ENCODE measurements at places on chromosomes 3 and 15. TPM values are rescaled to one million over a fixed set of nuclear protein-coding genes. Genes with fewer than 3 reads are reported as not detected.

DNA sequence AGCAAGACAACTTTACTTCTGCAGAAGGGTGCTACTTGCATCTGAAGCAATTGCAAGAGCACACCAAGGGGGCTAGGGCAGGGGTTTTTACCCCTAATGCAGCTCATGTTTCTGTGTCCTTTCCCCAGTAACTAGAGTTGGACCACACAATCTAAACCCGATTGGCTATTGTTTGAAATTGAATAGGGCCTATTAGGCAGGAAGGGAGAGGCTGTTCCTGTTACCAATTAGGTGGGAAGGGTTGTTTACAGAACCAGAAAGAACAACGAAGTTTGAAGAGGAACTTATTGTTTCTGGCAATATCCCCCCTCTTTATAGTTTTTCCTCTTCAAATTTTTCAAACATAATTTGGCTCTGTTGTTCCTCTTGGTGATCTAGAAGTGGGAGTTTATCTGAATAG, 85.5 kb downstream of the CHCHD4 start:
- DNase-seq, result no peak
- H3K36me3 ChIP-seq, result no peaks in the 10 kb centered on the region

DNA sequence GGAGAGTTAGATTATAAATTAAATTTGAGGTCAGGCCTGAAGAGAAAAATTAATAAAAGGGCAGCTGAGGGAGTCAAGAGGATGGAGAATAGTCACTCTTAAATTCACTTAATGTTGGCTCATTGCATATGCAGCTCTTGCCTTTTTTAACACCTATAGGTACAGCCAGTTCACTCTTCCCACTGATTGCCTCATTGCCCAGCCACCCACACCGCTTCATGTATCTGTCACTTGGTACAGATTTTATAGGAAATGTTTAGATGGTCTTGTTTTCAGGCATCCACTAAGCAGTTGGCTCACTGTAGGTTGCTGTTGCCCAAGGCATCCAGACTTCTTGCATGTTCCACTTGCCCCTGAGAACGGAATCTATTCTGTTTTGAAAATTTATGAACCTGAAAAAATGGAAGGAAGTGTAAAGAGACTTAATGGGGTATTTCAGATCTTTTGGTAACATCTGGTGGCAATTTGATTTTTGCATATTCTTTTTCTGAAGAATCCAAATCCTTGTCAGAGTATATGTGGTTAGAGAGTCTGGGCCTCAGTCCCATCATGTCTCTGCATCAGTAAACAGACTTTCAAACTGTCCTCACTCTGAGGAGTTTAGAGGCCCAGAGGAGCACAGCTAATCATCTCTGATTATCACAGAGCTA, 151.9 kb downstream of the RBPMS2 start:
- H3K27ac ChIP-seq, result peak overlapping the region; percentile 90
- H3K4me3 ChIP-seq, result no peak overlapping the region
- DNase-seq, result peak; percentile 73
- H3K4me1 ChIP-seq, result peaks cover 82% of the 10 kb centered on the region

DNA sequence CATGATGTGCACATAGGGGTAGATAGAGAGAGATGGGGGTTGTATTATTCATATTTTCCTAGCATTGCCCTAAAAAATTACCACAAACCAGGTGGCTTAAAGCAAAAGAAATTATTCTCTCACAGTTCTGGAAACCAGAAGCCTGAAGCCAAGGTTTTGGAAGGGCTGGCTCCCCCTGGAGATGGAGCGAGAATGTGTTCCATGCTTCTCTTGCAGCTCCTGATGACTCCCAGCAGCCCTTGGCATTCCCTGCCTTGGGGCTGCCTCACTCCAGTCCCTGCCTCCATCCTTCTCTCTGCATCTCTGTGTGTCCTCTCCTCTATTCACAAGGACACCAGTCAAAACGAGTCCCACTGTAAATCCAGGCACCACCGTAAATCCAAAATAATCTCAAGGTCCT, 91.5 kb upstream of the FAM174B start:
- H3K4me1 ChIP-seq, result no peaks in the 10 kb centered on the region
- H3K4me3 ChIP-seq, result no peak overlapping the region
- H3K27me3 ChIP-seq, result peaks cover 2% of the 10 kb centered on the region
- H3K27ac ChIP-seq, result no peak overlapping the region

DNA sequence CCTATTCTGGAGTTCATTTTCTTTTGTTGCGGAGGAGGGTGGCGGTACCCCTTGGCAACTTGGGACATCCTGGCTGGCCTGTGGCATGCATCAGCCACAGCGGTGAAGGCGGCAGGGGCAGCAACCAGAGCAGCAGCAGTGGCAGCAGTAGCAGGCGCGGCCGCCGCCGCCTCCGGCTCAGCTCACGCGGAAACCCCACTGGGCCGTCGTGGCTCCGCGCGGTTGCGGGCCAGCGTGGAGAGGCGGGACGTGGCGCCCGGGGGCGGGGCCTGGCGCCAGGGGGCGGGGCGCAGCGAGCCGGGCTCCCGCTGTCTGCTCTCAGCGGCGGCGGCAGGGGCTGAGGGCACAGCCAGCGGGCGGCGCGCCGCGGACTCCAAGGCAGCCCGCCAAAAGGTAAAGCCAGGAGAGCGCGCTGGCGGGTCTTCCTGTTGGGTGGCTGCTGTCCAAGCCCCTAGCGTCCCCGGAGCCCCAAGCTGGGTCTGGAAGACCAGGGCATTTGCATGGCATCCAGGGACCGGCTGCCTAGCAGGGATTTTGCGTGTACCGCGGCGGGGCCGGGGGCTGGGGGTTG, 334.4 kb upstream of the THRB start:
- peaks cover 21% of the 10 kb centered on the region for H3K27me3 ChIP-seq
- no peak overlapping the region for H3K27ac ChIP-seq
- H3K4me3 ChIP-seq, result no peak overlapping the region

- no peak overlapping the region for H3K4me3 ChIP-seq
- H3K27me3 ChIP-seq, result no peaks in the 10 kb centered on the region
- DNase-seq, result no peak
Measured at GRCh38 chr3:173970281-173970680, 572.7 kb downstream of the NLGN1 start.

DNA sequence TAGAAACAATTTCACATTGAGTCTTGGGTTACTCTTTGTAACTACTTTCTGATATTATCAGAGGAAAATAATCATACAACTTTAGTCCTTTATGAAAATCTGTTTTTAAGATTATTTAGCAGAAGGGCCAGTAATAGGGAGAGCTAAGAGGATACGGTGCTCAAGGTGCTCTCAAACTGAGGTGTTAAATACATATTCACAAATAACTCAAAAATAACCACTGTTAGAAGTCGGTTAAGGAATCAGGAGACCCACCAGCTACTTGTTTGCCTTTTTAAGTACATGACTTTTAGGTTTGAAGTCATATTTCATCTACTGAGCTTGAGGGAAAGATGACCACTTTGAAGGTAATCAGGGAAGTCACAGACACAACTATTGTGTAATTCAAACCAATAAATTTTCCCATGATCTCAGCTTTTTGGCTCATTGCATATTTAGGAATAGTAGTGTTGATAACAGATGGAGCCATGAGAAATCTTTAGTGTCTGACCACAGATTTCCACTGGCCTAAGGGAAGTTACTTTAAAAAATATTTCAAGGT, 1.4 kb upstream of the RSRC1 start:
- H3K27ac ChIP-seq, result no peak overlapping the region
- peaks cover 49% of the 10 kb centered on the region for H3K27me3 ChIP-seq
- H3K4me1 ChIP-seq, result peaks cover 63% of the 10 kb centered on the region
- no peak for DNase-seq

DNA sequence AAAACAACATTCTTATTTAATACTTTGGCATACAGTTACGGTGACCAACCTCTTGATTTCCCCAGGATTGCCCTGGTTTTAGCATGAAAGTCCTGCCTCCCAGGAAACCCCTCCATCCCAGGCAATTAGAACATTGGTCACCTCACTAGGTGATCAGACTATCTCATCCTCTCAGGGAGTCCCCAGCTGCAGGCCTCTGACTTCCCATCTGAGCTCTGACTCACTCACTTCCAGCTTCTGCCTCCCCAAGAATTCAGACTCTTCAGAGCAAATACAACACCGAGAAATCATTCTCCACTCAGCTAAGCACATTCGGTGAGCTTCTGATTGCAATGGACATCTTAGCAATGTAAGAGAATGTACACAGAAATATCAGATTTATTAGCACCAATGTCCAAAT, 92.4 kb upstream of the HES1 start:
- no peaks in the 10 kb centered on the region for H3K27me3 ChIP-seq
- no peak for DNase-seq
- H3K4me1 ChIP-seq, result no peaks in the 10 kb centered on the region
- H3K27ac ChIP-seq, result no peak overlapping the region
- H3K36me3 ChIP-seq, result no peaks in the 10 kb centered on the region
- no peak overlapping the region for H3K4me3 ChIP-seq

GRCh38 chr3:17153209-17153608, 268.5 kb downstream of the PLCL2 start:
- peaks cover 27% of the 10 kb centered on the region for H3K4me1 ChIP-seq
- H3K4me3 ChIP-seq, result no peak overlapping the region
- peaks cover 41% of the 10 kb centered on the region for H3K36me3 ChIP-seq
- no peaks in the 10 kb centered on the region for H3K27me3 ChIP-seq
- no peak for DNase-seq
- H3K27ac ChIP-seq, result no peak overlapping the region

- H3K4me3 ChIP-seq, result no peak overlapping the region
- H3K36me3 ChIP-seq, result no peaks in the 10 kb centered on the region
- DNase-seq, result no peak
- no peak overlapping the region for H3K27ac ChIP-seq
- no peaks in the 10 kb centered on the region for H3K27me3 ChIP-seq
Measured at GRCh38 chr3:174125267-174125824, 727.8 kb downstream of the NLGN1 start.

- no peak overlapping the region for H3K4me3 ChIP-seq
- H3K27ac ChIP-seq, result no peak overlapping the region
Measured at GRCh38 chr15:85350395-85350794, 30.0 kb upstream of the AKAP13 start.

GRCh38 chr3:54862526-54862925, 65.3 kb downstream of the LRTM1 start:
- no peaks in the 10 kb centered on the region for H3K4me1 ChIP-seq
- no peak overlapping the region for H3K27ac ChIP-seq
- no peak overlapping the region for H3K4me3 ChIP-seq

DNA sequence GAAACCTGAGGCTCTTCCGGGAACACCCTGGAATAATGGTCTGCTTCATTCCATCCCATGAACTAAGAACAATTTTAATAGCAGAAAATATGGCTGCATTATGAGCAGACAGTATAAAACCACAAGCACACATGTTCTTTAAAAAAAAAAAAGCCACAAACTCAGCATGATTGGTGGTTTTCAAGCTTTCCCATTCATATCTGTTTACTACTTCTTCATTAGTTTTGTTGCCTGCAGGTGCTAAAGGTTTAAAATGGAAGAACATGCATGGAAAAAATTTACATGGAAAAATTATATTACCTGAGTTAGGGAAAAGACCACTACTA, 137.9 kb upstream of the HES1 start:
- DNase-seq, result no peak
- H3K27ac ChIP-seq, result no peak overlapping the region
- H3K4me1 ChIP-seq, result peaks cover 3% of the 10 kb centered on the region
- no peaks in the 10 kb centered on the region for H3K36me3 ChIP-seq
- peaks cover 25% of the 10 kb centered on the region for H3K27me3 ChIP-seq
- H3K4me3 ChIP-seq, result no peak overlapping the region

GRCh38 chr3:34011171-34012101, 213.0 kb downstream of the PDCD6IP start:
- no peak overlapping the region for H3K27ac ChIP-seq
- no peaks in the 10 kb centered on the region for H3K36me3 ChIP-seq
- no peaks in the 10 kb centered on the region for H3K4me1 ChIP-seq
- no peak overlapping the region for H3K4me3 ChIP-seq
- no peaks in the 10 kb centered on the region for H3K27me3 ChIP-seq

DNA sequence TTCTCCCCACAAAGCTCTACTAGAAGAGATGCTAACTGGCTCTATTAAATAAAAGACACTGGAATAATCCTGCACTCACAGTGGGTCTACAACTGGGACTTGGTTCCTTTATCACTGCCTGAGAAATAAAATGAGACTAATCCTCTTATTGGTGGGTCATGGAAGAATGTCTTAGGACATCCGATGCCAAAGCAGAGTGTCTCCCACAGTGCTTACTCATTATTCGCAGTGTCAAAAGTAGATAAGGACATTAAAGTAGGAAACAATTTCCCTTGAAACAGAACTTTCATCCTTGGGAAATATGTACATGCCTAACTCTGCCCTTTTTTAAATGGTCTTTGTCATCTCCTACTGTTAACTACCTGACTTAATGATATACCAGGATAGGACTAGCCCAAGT, 71.5 kb downstream of the GSK3B start:
- H3K4me3 ChIP-seq, result no peak overlapping the region
- DNase-seq, result no peak
- H3K27me3 ChIP-seq, result no peaks in the 10 kb centered on the region
- H3K4me1 ChIP-seq, result peaks cover 61% of the 10 kb centered on the region
- H3K36me3 ChIP-seq, result peaks cover 3% of the 10 kb centered on the region

DNA sequence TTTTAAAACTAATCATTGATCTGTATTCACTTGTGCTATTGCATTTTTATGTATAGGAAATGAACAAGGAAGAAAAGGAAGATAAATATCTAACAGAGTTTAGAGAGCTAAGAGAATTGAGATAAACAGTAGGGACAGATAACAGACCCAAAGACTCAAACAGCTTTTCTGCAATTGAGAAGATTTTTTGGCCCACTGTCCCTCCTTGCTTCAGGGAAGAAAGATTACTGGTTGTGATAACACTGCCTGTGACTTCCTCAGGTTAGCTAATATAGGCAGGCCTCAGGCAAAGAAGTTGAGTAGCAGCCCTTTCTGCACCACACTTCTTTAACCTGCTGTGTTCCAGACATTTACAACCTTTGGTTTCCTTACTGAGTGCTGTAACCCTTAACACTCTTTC, 2.7 kb upstream of the COX17 start:
- H3K4me3 ChIP-seq, result no peak overlapping the region
- no peak overlapping the region for H3K27ac ChIP-seq
- peaks cover 13% of the 10 kb centered on the region for H3K36me3 ChIP-seq
- H3K4me1 ChIP-seq, result peaks cover 24% of the 10 kb centered on the region
- DNase-seq, result no peak

GRCh38 chr3:181253796-181254195, 264.3 kb upstream of the DNAJC19 start:
- no peak overlapping the region for H3K4me3 ChIP-seq
- DNase-seq, result no peak
- H3K27ac ChIP-seq, result no peak overlapping the region
- H3K27me3 ChIP-seq, result peaks cover 3% of the 10 kb centered on the region
- no peaks in the 10 kb centered on the region for H3K36me3 ChIP-seq
- no peaks in the 10 kb centered on the region for H3K4me1 ChIP-seq

GRCh38 chr15:74616996-74617395, 1.4 kb downstream of the CLK3 start:
- H3K36me3 ChIP-seq, result peaks cover 22% of the 10 kb centered on the region
- H3K27ac ChIP-seq, result peak overlapping the region; percentile 94
- H3K4me3 ChIP-seq, result peak overlapping the region; percentile 91
- DNase-seq, result no peak
- H3K4me1 ChIP-seq, result peaks cover 44% of the 10 kb centered on the region

- DNase-seq, result no peak
- peaks cover 2% of the 10 kb centered on the region for H3K36me3 ChIP-seq
- no peak overlapping the region for H3K4me3 ChIP-seq
- H3K27ac ChIP-seq, result no peak overlapping the region
- peaks cover 15% of the 10 kb centered on the region for H3K4me1 ChIP-seq
Measured at GRCh38 chr15:45449916-45450867, 71.8 kb upstream of the GATM start.

Gene COL6A5
- not detected for total RNA-seq

Gene EOMES
- 1.4 TPM for total RNA-seq

Gene ARPIN
- not detected for total RNA-seq

Gene ASB14
- not detected for total RNA-seq
